GM13976 (cell line): ENCODE measurements at places on chromosomes 2 and 18.

GRCh38 chr2:85733121-85733960, 20.4 kb upstream of the ATOH8 start:
- no peak for DNase-seq

DNA sequence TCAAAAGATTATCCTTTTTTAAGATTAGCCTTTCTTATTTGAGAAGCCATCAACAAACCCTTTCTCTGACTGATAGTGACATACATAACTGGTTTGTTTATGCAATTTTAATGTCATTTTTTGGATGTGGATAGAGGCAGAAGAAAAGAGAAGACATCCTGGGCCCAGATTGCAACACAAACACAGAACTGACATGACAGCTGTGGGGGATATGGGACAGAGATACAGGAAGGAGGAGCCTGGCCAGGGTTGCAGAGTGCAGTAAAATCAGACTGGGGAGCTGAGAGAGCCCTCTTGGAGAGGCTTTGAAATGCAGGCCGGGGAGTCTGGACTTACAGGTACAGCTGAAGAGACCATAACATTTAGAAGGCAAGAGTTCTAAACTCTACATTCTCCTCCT, 65.1 kb downstream of the SIGLEC15 start:
- no peak for DNase-seq

GRCh38 chr18:57223144-57223870, 76.4 kb downstream of the BOD1L2 start:
- DNase-seq = no peak

- no peak for DNase-seq
These were observed 123.0 kb downstream of the AGAP1 start for GRCh38 chr2:235616885-235617284.

- DNase-seq = peak; percentile 25
These were observed 161.0 kb upstream of the TMEM200C start for GRCh38 chr18:6056171-6056910.

- DNase-seq = peak; percentile 19
These were observed 3.8 kb downstream of the GALNT5 start for GRCh38 chr2:157261199-157261782.

GRCh38 chr2:20744366-20745335, 77.7 kb downstream of the GDF7 start:
- no peak for DNase-seq
